Ureter (tissue), 1 donor: ENCODE measurements at places on chromosomes 16 and 17.

GRCh38 chr16:7037495-7037894, 295.1 kb upstream of the RBFOX1 start:
- DNase-seq: no peak

DNA sequence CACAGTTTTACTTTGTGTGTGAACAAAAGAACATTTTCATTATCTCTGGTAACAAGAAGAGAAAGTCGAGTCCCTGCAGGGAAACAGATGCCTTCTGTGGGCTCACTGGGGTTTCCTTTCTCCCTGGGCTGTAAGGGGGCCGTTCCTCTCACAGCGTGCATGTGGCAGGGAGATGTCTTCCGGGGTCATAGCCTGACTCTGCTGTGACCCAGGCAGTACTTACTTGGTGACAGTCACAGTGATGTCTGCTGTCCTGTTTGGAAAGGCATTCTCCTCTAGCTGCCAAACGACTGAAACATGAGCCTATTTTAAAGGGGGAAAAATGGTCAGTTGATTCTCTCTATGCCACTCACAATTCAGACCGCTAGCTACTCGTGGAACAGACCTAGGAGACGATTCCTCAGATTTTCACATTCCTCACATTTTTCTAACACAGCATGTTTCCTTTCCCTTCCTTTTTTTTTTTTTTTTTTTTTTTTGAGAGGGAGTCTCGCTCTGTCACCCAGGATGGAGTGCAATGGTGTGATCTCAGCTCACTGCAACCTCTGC, 7.3 kb downstream of the HASPIN start:
- no peak for DNase-seq

- no peak for DNase-seq
These were observed 67.4 kb downstream of the MED13 start for GRCh38 chr17:61997664-61998063.

GRCh38 chr16:21722771-21723455, 59.1 kb downstream of the OTOA start:
- DNase-seq: no peak

GRCh38 chr17:57113011-57113410, 28.0 kb downstream of the AKAP1 start:
- no peak for DNase-seq

DNA sequence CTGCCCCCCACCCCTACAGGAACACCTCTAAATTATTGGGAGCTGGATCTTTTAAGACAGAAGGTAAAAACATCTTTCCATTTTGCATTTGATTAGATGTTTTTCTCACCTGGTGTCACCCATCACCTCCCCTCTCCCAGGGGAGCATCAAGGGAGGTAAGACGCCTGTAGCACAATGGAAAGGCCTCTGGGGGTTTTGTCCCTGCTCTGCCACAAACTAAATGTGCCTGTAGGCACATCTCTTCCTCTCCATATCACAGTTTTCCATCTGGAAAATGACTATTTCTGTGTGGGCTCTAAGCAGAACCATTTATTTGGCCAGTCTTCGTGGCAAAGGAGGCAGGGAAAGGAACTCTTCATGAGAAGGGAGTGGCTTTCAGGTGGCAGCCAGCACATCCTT, 76.6 kb downstream of the GNAO1 start:
- DNase-seq: no peak

DNA sequence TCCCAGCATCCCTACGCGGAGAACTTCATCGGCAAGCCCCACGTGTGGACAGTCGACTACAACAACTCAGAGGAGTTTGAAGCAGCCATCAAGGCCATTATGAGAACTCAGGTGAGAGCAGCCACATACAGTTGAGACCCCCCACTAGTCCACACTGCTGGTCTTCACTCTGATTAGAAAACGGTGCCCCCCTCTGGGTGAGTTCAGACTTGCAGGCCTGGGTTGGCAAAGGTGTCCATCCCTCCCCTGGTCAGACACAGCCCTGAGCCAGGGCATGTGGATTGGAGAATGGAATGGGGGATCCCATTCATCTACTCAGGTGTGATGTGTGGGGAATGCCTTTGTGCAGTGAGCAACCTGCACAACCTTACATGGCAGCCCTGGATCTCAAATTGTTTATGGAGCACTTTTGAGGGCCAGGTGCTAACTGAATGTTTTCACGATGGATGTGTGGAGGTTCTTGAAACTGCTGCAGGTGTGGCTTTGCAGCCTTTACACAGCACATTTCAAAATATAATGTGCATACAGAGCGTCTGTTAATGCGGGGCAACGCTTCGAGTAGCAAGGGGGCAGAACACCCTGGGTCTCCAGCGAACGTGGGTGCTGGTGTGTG, 72.6 kb downstream of the MGAT5B start:
- no peak for DNase-seq

- peak; percentile 67 for DNase-seq
These were observed 50.0 kb upstream of the STH start for GRCh38 chr17:45948881-45949624.

DNA sequence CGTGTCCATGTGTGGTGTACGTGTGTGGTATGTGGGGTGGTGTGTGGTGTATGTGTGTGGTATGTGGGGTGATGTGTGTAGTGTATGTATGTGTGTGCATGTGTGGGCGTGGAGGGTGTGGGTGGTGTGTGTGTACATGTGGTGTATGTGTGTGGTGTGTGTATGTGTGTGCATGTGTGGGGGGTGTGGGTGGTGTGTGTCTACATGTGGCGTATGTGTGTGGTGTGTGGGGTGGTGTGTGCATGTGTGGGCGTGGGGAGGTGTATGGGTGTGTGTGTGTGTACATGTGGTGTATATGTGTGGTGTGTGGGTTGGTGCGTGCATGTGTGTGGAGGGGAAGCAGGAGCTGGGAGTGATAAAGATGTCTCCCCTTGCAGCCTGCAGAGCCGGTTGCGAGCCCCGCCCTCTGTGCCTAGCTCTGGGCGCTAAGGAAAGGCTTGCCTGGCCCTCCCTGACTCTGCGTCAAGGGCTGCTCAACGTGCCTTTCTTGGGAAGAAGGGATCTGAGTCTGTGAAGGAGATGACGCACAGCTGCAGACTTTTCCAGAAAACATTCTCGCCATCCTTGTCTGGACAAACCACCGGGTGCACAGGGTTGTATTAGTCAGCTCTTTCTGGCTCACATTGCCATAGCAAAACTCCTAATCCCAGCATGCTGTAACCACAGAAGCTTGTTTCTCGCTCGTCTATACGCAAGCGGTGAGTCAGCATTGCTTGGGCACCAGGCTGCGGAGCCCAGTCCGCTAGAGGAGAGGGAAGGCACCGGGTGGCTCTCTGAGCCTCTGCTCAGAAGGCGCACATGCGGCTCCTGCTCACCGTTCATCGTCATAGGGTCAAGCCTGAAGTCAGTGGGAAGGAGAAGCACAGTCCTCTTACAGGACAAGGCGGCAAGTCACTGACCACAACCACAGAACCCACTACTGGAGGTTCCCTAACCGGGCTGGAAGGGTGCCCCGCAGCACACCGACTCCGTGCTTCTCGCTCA, 2.0 kb upstream of the CD300H start:
- DNase-seq: peak; percentile 53

DNA sequence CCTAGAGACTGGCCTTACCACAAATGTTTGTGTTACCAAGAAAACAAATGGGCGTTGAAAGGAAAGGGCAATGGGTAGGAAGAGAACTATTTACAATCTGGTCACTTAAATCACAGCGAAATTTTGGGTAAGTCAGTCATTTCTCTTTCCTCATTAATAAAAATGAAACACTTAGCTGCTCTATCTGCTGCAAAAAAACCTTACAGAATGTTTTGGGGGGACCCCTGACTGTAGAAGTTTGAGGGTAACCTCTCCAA, 742 bp upstream of the NUTF2 start:
- DNase-seq: no peak

DNA sequence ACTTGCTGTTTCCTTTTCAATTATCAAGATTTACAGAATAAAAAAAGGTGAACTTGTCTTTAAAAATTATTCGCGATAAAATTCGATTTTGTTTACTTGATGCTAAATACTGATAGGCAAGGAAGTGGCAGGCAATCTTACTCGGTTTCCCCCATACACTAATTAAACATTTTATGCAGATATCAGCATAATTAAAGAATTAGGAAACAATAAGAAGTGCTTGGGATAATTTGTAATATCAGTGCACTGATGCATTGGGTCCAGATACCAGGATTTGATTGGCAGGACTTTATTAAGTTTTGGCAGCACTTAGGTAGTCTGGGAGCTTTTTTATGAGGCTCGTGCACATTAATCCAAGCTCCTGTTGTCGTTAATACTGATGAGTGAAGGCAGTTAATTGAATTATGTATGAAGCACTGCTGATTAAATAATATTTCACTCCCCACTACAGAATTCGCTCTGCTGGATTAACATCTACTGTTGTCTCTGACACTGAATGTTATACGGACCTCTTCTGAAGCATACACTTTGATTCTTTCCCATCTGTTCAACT, 165.6 kb downstream of the CA10 start:
- DNase-seq: no peak

DNA sequence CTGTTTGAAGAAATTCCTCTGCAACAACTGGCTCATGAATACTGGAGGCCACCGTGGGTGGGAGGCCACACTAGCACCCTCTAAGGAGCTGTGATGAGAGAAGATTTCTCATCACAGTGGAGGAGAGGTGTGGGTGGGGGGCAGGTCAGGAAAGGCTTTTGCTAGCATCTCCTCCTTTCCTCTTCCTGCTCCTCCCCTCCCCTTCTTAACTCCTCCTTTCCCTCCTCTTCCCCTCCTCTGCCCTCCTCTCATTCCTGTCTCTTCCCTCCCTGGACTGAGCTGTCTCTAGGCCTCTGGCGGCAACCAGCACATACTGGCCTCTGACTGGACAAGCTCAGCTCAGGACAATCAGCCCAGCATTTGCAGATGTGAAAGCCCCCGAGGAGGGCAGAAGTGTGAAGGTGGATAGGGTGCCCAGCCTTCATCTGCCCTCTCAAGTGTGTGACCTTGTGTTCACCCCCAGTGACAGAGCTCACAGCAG, 19.0 kb upstream of the LHX1 start:
- DNase-seq: no peak

DNA sequence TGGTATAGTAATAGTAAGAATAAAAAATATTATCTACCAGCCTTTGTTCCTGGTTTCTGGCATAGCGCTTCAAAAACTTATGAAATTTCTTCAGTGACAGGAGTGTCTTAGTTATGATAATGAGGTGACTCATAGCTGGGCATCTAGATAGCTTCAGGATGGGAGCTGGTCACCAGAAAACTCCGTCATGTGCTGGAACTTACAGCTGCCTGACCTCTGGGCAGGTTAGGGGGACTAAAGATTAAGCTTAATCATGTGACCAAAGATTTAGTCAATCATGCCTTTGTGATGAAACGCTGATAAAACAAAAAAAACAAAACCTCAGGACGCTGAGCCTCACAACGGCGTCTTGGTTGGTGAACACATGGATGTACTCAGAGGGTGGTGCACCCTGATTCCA, 154.2 kb downstream of the MYO1D start:
- DNase-seq: no peak

- DNase-seq: no peak
These were observed 32.5 kb downstream of the MARF1 start for GRCh38 chr16:15610369-15610871.

DNA sequence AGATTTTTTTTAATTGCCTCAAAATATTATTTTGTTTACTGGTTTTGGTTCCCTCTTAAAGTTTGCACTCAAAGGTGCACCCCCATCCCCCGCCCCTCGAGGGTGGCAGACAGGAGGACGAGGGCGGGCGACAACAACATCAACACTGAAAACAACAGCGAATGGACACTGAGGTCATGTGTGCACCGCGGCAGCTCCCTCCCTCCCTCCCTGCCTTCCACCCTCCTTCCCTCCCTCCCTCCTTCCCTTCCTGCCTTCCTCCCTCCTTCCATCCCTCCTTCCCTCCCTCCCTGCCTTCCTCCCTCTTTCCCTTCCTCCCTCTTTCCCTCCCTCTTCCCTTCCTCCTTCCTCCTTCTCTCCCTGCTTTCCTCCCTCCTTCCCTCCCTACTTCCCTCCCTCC, 1.5 kb upstream of the OSGIN1 start:
- DNase-seq: no peak

DNA sequence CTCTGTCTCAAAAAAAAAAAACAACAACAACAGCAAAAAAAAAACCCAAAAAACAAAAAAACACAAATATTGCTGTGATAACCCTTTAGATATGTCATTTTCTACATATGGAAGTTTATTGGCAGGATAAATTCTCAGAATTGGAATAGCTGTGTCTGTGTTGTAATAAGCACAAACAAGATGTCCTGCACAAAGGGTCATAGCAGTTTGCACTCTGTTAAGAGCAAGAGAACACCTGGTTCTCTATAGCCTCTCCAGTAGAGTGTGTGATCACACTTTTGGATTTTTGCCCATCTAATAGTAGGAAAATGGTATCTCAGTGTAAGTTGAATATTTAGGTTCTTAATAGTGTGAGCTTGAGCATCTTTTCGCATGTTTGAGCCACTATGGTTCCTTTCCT, 60.4 kb downstream of the USP43 start:
- no peak for DNase-seq

DNA sequence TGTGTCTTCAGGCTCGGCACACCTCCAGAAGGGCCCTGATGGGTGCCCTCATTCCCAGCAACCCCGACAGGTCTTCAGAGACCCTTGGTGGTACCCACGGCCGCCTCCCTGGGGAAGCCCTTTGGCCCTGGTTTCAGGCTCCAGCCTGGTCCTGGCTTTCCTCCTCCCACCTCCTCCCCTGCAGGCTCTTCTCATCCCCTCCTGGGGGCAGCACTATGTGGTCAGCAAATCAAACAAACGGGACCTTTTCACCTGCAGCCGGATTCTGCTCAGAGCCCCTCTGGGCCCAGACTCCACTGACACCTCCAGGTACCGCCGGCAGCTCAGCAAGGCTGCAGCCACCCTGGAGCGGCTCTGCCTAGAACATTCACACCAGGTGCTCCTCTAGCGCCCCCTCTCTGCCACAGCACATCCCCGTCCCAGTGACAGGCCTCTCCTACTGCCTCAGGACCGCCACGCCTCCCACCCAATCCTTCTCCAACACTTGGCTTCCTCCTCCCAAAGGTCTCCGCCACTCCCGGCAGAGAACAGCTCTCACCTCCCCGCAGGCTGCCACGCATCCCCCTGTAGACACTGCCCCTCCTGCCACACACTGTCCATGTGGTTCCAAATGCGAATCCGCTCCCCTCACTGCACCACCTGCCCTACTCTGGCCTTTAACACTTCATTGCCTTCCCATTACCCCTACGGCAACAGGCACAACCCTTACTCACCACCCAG, 12.0 kb downstream of the CORO7 start:
- no peak for DNase-seq

DNA sequence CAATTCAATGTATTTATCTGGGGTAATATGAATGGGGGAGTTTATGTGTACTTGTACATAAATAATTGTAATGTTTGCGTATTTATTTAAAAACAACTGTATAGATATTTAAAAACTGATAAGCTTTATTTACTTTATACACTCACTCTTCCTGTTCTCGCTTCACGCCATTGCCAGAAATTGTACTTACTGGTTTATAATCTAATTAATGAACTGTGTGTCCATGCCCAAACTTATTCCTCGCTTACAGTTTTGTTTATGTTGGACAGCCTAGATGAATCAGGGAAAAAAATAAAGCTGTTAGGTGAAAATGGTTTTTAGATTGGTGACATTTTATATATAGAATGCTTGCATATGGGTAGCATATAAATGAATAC, 30.8 kb downstream of the AATF start:
- no peak for DNase-seq
